ENCODE measurements at places on chromosomes 4 and X.

DNA sequence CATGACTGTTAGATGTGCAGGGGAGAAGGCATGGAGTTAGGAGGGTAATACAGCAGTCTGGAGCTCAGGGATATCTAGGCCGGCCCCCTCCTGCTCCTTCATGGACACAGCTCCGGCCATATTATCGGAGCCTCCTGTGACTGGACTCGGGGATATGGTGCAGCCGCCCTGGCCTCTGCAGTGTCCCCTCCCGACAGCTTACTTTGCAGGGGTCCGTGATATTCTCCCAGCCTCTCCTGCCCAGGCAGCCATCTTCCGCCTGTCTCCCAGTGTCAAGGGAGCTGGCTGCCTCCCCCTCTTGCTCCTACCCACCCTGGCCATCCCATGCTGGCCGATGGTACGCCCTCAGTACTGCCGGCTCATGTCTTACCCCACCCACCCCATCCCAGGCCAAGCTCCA lies 19.9 kb upstream of the RNF4 start:
- no peak for DNase-seq

DNA sequence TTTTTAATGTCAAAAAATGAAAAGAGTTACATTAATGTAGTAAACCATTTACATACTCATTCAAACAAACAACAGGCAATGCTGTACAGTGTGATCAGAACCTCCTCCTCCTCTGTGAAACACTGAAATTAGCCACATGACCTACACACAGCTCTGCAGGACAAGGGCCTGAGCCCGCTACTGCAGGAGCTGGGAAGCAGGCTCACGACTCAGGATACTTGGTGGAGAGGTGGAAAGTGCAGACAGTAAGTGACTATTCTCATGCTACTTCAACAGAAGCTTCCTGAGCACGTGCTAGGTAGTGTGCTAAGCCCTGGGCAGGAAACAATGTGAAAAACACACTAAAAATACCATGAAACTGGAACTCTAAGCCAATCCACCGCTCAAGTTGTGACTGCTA lies 56.8 kb downstream of the TAPT1 start:
- DNase-seq = no peak

GRCh38 chr4:15270201-15270600 lies 157.6 kb upstream of the C1QTNF7 start:
- no peak for DNase-seq

DNA sequence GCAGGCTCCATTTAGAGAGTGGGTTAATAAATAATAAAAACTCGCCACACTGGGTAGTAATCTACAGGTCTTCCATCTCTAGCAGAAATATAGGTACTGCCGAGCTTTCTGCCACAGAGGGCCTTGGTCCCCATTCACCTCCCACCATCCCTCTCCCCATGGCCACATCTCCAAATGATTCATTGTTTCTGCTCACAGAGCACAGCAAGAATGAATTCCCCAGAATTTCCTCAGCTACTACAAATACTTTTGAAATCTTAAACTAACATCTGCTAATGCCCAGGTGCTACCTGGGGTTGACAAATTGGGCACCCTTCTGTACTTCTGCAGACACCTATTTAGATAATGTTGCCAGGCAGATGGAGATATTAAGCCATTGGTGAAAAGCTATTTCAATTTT lies 5.1 kb downstream of the PHEX start:
- DNase-seq = no peak

- no peak for DNase-seq
Observed at GRCh38 chr4:48079972-48080391, 54.1 kb downstream of the TXK start.

- no peak for DNase-seq
Observed at GRCh38 chrX:72025236-72025770, 106.4 kb downstream of the RTL5 start.
